Natural killer cell (primary cell): ENCODE measurements at places on chromosomes 13 and 19. TPM values are rescaled to one million over a fixed set of nuclear protein-coding genes. Genes with fewer than 3 reads are reported as not detected.

ADAMTSL5 gene
- total RNA-seq, result 2.5 TPM

TMEM238 gene
- total RNA-seq, result 2.9 TPM

DNA sequence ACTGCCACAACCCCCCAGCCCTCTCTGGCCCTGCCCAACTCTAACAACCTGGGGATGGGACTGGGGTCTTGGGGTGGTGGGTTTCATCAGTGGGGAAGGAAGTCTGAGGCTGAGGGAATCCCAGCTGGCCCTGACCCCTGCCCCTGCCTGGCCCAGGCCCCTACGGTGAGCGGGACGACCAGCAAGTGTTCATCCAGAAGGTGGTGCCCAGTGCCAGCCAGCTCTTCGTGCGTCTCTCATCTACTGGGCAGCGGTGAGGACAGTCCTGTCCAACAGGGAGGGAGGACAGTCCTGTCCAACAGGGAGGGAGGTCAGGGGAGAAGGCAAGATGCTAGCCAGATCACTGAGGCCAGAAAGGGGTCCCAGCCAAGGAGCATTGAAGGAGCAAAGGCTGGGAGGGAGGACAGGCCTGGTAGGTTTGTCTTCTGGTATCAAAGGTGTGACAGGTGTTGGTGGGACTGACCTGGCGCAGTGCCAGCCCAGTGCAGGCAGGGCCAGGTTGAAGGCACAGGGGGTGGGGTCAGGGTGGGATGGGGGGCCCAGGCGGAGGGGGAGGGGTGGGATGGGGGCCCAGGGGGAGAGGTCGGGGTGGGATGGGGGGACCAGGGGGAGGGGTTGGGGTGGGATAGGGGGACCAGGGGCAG is 12.1 kb upstream of the LTBP4 start:
- peaks cover 29% of the 10 kb centered on the region for H3K36me3 ChIP-seq
- no peak overlapping the region for H3K27ac ChIP-seq
- no peak for DNase-seq
- H3K4me1 ChIP-seq, result no peaks in the 10 kb centered on the region
- no peaks in the 10 kb centered on the region for H3K27me3 ChIP-seq

GRCh38 chr13:84479656-84480055 is 597.4 kb upstream of the SLITRK1 start:
- no peaks in the 10 kb centered on the region for H3K36me3 ChIP-seq
- H3K4me1 ChIP-seq, result no peaks in the 10 kb centered on the region
- no peak overlapping the region for H3K4me3 ChIP-seq
- H3K27ac ChIP-seq, result no peak overlapping the region
- DNase-seq, result no peak
- no peaks in the 10 kb centered on the region for H3K27me3 ChIP-seq

DNA sequence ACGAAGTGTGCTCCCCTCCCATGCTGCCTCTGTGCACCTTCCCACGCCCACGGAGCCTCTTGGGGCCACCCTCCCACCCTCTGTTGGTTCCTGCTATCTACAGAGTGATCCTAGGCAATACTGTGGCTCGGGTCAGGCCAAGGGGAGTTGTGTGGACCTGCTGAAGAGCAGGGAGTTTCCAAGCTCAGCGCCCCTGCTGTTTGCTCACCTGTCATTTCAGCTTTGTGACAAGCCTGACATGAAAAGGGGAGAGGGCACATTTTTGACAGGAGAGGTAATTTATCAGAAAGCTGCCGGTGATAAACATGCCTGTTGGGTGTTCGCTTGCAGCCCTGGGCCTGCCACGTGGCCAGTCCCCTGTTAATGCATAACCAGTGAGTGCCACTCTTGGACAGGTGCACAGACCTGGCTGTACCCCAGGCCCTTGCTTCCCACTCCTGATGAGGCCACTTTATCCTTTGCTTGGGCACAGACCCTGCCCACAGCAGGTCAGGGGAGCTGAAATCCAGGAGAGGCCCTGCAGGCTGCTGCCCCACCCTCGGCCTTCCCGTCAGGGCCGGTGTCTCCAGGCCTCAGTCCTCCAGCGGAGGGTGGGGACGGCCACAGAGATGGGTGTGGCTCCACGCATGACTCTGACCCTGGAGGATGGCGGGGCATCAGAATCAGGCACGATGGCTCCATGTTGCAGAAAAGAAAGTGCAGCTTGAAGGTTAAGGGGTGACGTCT is 201.5 kb upstream of the GPR12 start:
- H3K36me3 ChIP-seq, result no peaks in the 10 kb centered on the region
- no peak overlapping the region for H3K4me3 ChIP-seq
- H3K27me3 ChIP-seq, result no peaks in the 10 kb centered on the region
- DNase-seq, result no peak
- H3K4me1 ChIP-seq, result no peaks in the 10 kb centered on the region

DNA sequence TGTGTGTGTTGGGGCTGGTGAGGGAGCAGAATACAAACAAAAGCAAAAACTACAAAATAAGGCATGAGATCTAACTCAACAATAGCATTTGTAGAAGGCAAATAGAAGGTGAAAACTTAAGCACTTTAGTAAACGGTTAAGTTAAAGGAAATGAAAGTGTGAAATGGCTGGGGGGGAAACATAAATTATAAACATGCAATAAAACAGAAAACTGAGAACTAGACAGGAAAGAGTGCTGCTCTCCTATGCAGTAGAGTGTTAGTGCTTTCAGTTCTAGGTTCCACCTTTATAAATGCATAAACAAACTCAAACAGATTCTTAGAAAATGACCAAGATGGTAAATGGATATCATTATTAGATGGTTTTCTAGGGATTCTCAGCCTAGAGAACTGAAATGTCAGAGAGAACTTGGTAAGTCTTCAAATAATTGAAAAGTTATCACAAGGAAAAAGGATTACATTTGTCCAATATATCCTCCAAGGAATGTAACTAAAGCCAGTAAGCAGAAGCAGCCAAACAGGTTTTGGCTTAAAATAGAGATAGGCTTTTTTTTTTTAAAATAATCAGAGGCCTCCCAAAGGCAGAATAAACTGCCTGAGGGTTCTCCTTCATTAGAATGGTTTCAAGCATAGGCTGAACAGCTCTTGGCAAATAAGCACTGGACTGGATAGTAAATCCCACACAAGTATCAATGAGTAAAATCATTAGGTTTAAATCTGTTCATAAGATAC is 23.3 kb downstream of the RBM26 start:
- H3K27me3 ChIP-seq, result no peaks in the 10 kb centered on the region
- H3K4me1 ChIP-seq, result peaks cover 3% of the 10 kb centered on the region
- DNase-seq, result no peak
- peak overlapping the region; percentile 29 for H3K27ac ChIP-seq
- peaks cover 12% of the 10 kb centered on the region for H3K36me3 ChIP-seq
- H3K4me3 ChIP-seq, result no peak overlapping the region

DNA sequence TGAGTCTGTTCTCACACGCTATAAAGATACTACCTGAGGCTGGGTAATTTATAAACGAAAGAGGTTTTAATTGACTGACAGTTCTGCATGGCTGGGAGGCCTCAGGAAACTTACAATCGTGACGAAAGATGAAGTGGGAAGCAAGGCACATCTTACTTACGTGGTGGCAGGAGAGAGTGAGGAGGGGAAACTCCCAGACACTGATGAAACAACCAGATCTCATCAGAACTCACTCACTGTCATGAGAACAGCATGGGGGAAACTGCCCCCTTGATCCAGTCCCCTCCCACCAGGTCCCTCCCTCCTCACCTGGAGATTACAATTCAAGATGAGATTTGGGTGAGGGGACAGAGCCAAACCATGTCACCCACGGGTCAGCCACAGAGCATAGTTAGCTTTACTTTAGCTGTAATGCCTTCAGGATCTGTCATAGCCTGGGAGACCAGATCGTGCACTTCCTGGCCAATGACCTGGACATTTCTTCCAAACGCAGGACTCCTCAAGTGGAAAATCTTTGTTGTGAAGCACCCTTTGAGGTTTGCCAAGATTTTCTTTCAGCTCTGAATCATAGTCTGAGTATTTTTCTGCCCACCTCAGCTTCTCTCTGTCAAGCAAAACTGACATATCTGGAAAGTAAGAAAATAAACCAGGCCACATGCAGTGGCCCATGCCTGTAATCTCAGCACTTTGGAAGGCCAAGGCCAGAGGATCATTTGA is 25.2 kb upstream of the HIF3A start:
- no peaks in the 10 kb centered on the region for H3K36me3 ChIP-seq
- H3K4me3 ChIP-seq, result no peak overlapping the region
- no peak for DNase-seq
- H3K4me1 ChIP-seq, result peaks cover 4% of the 10 kb centered on the region
- peaks cover 26% of the 10 kb centered on the region for H3K27me3 ChIP-seq

- peaks cover 48% of the 10 kb centered on the region for H3K36me3 ChIP-seq
- H3K4me3 ChIP-seq, result no peak overlapping the region
- DNase-seq, result no peak
- no peak overlapping the region for H3K27ac ChIP-seq
- no peaks in the 10 kb centered on the region for H3K27me3 ChIP-seq
Measured at GRCh38 chr19:2038284-2039088, 12.6 kb downstream of the MKNK2 start.

GRCh38 chr13:73074926-73075325 is 16.1 kb downstream of the KLF5 start:
- no peak overlapping the region for H3K4me3 ChIP-seq
- H3K27ac ChIP-seq, result no peak overlapping the region
- no peak for DNase-seq
- no peaks in the 10 kb centered on the region for H3K27me3 ChIP-seq
- H3K4me1 ChIP-seq, result no peaks in the 10 kb centered on the region
- no peaks in the 10 kb centered on the region for H3K36me3 ChIP-seq

DNA sequence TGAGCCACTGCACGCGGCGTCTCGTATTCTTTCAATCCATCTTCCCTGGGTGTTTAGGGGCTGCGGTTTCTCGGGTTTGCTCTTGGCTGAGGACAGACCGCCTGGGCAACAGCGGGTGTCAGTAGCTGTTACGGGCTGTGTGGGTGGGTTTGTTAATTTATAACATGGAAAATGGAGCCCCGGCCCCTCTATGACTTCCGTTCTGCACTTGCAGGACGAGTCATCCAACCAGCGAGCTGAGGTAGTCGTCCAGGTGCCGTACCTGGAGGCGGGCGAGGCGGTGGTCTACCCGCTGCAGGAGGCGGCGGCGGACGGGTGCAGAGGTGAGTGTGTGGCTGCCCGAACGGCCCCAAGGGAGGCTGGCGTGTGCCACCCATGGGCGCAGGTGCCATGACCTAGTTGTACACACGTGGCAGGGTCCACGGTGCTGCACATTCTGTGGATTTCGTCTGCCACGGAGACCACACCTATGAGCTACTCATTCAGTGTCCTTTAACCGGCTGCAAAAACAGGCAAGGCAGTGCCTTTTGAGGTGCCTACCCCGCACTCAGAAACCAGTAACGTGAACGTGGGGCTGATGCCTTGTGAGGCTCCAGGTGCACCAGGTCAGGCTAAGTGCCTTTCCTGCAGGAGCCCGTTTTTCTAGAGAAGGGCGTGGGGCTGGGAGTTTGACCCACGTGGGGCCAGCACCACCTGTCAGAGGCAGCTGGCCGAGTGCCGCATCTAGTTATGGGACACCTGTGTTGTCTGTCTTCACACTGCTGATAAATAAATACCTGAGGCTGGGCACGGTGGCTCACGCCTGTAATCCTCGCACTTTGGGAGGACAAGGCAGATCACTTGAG is 10.9 kb downstream of the POLR2E start:
- no peak overlapping the region for H3K4me3 ChIP-seq
- no peaks in the 10 kb centered on the region for H3K27me3 ChIP-seq
- H3K36me3 ChIP-seq, result peaks cover 87% of the 10 kb centered on the region
- DNase-seq, result peak; percentile 27

DNA sequence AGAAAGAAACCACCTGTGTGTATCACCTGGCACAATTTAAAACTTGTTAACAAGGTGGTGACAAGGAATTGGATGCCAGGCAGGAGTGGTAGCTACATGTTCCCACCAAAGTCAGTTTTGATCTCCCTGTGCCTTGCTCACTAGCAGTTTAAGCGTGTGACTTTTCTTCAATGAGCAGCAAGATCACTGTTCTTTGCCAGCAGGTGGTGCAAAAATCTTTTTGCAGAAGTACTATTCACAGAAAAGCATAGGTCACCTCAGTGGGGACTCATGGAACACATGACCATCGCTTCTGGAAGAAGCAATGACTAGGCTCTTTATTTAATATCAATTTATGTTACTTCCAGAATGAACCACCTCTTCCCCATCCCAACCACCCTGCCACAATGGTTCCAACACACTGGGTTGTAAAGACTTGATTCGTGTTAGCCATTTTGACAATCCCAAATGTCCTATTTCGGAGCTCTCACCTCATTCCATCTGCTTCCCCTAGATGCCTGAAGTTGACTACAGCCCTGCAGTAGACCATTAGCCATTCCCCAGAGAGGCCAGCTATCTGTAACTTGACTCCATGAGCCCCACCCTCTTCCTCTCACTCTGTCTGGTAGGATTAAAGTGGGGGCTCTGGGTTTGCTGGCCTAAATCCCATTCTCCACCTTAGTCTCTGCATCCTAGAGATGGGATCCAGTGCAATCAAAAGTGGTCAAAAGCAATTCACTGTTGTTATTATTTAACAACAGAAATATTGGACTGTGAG is 59.1 kb upstream of the TNFRSF19 start:
- no peak overlapping the region for H3K27ac ChIP-seq
- H3K4me1 ChIP-seq, result no peaks in the 10 kb centered on the region
- H3K36me3 ChIP-seq, result no peaks in the 10 kb centered on the region
- H3K4me3 ChIP-seq, result no peak overlapping the region
- no peak for DNase-seq

- H3K4me3 ChIP-seq, result no peak overlapping the region
- H3K27me3 ChIP-seq, result no peaks in the 10 kb centered on the region
- H3K27ac ChIP-seq, result no peak overlapping the region
- H3K4me1 ChIP-seq, result no peaks in the 10 kb centered on the region
- no peak for DNase-seq
- H3K36me3 ChIP-seq, result no peaks in the 10 kb centered on the region
Measured at GRCh38 chr13:44189085-44189484, 184.5 kb upstream of the SERP2 start.

GRCh38 chr13:76971851-76972829 is 19.7 kb upstream of the CLN5 start:
- no peaks in the 10 kb centered on the region for H3K36me3 ChIP-seq
- peaks cover 24% of the 10 kb centered on the region for H3K27me3 ChIP-seq
- no peak overlapping the region for H3K27ac ChIP-seq

DNA sequence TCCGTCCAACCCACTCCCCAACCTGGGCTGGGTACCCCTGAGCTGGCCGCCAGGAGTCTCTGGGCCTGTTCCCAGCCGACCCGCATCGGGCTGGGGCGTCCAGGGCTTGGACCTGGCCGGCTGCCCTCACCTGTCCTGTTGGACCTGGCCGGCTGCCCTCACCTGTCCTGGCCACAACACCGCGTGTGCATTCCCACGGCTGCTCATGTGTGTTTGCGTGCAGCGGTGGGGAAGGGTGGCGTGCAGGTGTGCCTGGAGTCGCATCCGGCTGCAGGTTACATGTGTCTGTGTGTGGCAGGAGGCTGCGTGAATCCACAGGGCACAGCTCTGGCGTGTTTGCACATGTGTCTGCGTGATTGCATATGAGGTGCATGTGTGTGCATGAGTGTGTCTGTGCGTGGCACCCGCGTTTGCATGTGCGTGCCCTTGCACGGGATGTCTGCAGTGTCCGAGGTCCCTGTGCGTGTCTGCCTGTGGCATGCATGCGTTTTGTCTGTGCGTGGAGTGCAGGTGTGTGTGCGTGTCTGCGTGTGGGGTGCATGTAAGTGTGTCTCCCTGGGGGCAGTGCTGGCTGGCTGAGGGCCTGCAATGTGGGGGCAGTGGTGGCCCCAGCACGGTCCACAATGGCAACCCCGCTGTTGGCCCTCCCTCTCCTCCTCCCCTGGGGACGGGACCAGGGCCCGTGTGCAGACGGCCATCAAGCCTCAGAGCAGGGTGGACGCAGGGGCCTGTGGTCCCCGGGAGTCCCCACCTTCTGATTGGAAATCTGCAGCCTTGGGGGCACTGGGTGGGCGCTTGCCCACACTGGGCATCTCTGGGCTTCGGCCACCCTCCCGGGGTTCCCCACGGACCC is 3.4 kb downstream of the EFNA2 start:
- H3K4me3 ChIP-seq, result no peak overlapping the region
- no peak for DNase-seq
- H3K27me3 ChIP-seq, result peaks cover 24% of the 10 kb centered on the region
- no peak overlapping the region for H3K27ac ChIP-seq
